Fibroblast of skin of scalp (primary cell): ENCODE measurements at places on chromosomes 12 and 14.
A peak's percentile ranks its signal among the peaks of the same experiment; 100 is the strongest.

DNA sequence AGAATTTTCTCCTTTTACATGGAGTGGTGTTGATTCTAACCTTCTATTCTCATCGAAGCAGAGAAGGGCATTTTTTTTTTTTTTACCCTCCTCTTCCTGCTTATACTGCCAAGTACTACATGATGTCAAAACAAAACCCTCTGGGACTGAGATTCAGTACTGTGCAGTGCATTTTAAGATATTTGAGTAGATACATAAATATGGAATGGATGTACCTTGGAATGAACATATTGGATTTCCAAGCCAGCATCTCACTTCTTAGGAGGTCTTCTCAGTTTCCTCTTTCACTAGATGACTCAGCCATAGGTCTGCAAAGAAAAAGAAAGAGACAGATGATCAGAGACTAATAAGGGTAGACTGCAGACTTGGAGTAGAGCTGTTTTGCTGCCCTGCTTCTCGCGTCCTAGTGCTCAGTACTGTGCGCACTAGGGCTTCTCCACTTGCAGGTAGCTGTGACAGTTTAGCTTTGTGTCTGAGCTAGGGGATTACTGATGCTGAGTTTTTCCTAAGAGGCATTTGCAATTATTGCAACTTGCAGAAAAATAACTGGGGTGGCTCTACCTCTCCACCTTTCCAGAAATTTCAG is 20.4 kb downstream of the TPH2 start:
- peak; percentile 48 for DNase-seq

DNA sequence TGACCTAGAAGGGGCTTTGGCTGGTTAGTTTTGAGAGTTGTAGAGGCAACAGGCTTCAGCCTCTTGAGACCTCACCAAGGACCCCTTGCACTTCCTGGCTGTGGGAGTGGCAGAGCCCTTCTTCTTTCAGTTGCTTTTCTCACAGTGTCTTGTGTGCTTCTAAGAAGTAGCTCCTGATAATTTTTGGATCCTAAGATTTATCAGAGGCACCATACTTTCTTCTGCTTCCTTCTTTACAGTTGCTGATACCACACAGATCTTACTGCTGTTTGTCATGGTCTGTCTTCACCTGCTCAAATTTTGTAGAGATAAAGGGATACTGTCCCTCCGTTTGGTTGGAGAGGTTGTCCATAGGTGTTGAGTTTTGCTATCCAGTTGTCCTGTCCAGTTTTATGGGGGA is 33.8 kb downstream of the VRK1 start:
- DNase-seq = no peak

DNA sequence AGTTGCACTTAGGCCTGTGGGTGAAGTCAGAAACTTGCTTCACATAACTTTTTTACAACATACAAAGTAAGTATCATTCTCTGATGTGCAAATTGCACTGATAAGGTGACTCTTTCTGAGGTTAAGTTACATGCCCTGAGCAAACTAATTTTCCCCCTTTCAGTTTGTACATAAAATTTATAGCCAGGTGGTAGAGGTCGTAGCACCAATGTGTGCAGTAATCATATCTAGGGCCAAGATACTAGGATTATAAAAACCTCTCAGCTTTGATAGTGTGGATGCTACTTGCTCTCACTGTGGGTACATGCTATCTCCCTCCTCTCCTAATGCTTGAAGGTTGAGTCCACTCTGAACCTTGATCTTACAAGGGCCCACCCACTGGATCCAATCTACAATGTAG is 130.7 kb upstream of the CPNE8 start:
- DNase-seq = no peak

DNA sequence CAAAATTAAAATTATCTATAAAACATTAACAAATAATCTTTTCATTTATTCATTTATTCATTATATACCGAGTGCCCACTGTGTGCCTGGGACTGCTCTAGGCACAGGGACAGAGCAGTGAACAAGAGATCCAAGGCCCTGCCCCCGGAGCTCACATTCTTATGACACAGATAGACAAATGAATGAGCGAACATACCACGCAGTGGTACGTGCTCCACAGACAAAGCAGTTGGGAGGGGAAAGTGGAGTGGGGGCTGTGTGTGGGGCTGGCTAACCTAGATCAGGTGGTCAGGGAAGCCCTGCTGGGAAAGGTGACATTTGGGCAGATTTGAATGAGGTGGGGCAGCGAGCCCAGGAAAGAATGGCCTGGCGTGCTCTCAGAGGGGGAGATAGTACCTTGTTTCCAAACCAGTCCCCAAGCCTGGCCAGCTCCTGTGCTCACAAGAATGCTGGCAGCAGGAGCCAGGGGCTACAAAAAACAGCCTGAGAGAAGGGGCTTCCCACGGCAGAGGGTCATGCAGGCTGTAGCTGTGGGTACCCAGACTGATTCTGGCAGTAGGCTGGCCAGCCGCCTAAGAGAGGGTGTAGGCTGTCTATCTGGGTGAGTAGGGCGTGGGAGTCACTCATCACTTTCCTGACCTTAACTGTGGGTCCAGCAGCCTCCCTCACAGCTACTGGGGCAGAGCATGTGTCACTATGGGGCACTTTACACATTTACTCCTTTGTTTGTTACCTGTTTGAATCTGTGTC is 57.8 kb upstream of the ACTN1 start:
- no peak for DNase-seq

DNA sequence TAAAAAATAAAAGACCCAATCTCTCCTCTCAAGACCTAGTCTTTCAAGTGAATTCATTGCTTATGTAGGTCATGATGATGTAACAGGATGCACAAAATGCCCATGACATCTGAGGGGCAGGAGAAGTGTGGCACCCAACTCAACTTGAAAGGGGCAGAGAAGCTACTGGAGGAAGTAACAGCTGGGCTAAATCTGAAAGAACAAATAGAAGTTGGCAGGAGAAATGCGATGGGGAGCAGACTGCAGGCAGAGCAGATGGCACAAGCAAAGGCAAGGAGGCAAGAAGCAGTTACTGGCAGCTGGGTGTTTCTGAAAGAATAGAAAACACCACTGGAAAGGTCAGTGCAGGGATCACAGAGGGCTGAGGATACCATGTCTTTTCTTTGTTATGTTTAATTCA is 14.6 kb downstream of the SLC38A4 start:
- DNase-seq = no peak

- DNase-seq = peak; percentile 48
Observed at GRCh38 chr12:24902511-24903328, 46.2 kb downstream of the BCAT1 start.

DNA sequence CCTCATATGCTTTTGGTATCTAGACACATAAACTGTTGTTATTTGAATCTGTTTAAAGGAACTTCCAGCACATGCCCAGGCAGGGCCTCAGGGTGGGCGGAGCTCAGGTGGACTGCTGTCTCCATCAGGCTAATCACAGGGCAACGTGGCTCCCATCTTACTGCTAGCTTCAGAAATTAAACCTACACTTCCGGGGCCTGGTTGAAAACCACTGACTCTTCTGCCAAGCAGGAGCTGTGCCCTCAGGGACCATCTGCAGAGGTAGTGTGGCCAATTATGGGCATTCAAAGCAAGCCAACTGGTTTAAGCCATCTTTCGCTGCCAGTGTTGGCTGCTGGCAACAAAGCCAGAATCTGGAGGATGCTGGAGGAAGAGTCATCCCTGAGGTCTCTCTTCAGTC is 97.5 kb downstream of the TMX1 start:
- DNase-seq = no peak

GRCh38 chr12:4084573-4084972 is 189.0 kb upstream of the CCND2 start:
- DNase-seq = no peak

- no peak for DNase-seq
Observed at GRCh38 chr14:36439766-36440165, 80.3 kb downstream of the NKX2-1 start.

DNA sequence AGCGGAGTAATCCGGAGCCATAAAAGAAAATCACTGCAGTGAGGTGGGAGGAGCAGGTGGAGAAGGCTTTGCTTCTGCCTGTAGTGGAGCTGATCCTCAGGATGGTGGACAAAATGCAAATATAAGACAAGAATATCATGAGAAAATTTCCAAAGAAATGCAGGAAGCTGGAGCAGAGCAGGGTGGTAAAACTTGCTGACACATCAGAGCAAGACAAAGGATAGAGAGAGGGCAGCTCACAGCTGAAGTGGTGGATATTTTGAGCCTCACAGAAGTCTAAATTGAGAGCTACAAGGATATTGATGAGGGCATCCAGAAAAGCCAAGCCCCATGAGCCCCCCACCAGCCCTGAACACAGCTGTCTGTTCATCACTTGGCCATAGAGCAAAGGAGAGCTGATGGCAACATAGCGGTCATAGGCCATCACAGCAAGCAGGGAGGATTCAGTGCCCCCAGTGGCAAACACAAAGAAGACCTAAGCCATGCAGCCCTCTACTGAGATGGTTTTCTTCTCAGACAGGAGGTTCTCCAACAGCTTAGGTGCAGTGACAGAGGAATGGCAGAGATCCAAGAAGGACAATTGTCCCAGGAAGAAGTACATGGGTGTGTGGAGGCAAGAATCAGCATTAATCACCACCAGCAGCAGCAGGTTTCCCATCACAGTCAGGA is 30.0 kb upstream of the ANP32D start:
- DNase-seq = no peak

GRCh38 chr14:80784820-80785219 is 156.7 kb downstream of the CEP128 start:
- DNase-seq = no peak

- DNase-seq = no peak
Observed at GRCh38 chr12:132492522-132492921, 2.6 kb downstream of the FBRSL1 start.

GRCh38 chr14:37598747-37599506 is 3.5 kb downstream of the TTC6 start:
- DNase-seq = no peak

DNA sequence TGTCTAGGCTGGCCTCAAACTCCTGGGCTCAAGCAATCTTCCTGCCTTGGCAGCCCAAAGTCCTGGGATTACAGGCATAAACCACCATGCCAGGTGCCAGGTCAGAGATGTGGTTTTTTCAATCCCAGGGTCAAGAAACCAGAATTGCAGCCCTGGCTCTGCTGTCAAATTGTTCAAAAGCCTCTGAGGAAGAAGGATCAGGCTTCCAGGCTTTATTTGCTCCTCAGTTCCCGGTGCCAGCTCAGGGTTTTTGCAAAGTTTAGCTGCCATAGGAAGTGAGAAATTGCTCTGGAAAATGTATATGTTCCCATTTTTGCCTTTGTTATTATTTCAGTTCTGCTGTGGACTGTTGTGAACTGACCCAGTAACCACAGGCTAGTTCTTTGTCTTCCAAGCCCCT is 28.7 kb downstream of the WNT5B start:
- DNase-seq = no peak

- peak; percentile 38 for DNase-seq
Observed at GRCh38 chr12:128449146-128449894, 182.3 kb downstream of the TMEM132C start.

DNA sequence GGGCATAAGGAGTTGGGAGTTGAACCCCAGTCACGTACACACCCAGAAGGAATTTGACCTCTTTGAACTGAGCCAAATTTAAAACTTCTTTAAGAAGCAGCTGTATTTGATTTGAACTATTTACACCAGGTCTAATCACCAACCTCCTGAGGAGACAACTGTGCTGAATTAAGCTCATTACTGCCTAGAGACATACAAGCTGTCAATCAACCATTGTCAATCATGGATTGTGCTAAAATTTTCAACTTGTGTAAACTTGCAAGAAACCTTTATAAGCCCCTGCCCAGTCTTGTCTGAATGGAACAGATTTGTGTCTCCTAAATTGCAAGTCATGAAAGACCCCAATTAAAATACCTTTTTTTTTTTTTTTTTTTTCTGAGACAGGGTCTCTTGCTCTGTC is 44.3 kb upstream of the RESF1 start:
- no peak for DNase-seq

- DNase-seq = no peak
Observed at GRCh38 chr14:89184952-89185351, 232.1 kb downstream of the FOXN3 start.

DNA sequence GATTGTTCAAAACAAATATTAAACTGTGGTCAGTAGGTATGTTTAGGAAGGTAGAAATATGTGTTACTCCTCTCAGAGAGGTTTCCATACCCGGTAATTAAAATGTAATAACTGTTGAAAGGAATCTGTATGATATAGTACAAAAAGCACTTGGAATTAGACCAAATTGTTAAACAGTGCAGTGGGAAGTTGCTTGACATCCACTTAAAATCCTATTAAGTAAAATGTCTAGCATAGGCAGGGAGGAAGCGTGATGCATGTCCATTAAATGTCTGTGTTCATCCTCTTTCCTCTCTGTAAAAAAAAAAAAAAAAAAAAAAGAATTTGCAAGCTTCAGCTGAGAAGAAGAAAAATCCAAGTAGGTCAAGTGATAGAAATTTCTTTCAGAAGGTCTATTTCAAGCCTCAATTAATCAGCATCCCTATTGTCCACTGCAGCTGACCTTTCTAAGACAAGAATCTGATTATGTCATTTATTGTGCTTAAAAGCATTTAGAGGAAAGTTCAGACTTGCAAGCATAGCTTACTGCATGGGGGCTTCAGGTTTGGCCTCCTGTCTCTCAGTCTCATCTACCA is 265.6 kb upstream of the RGS6 start:
- peak; percentile 57 for DNase-seq

DNA sequence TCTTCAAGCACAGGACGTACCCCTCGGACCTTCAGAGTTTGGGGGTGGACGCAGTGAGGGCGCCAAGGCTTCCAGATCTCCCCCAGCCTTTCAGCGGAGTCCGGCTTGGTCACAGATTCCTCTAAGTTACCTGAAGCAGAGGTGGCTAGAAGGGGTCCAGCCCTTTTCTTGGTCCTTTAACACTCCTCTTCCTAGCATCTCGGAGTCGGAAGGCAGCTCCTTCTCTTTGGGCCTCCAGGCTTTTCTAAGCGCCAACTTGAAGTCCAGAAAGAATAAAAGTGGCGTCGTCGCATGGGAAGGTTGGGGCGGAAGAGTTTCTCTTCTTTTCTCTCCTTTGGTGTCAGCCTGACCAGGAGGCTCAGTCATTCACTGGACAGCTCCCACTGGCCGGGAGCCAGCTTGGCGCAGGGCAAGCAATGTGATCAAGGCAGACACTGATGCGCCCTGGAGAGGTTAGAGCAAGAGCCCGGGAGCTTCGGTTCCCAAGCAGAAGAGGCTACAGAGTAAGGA is 9.6 kb downstream of the OR6S1 start:
- peak; percentile 70 for DNase-seq

- DNase-seq = no peak
Observed at GRCh38 chr14:71931492-71932228, 569 bp upstream of the RGS6 start.

- DNase-seq = no peak
Observed at GRCh38 chr12:12481631-12482030, 81.0 kb downstream of the DUSP16 start.

DNA sequence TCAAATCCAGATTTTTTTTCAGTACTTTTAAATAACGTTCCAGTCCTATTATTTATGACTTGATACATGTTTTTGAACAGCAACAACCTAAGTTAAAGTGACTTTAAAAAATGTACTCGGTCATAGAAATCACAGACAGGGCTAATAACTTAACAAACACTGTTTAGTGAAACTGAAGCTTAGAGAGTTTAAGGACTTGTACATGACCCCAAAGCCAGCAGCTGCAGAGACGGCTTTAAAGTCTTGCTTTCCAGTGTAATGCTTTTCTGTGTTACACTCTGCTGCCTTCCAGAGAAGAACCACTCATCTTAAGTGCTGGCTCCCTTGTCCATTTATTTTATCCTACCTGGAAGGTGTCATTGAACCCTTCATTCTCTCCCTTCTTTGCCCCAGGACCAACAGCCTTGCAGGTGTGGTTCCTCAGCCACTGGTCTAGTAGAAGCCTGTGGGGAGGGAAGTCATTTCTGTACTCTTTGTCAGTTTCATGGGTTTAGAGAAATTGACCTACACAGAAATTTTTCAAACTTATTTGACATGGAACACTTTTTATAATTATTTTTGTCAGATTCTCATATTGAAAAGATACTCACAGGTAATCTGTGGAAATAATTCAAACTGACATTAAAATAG is 60.9 kb downstream of the NAV3 start:
- no peak for DNase-seq

- peak; percentile 13 for DNase-seq
Observed at GRCh38 chr14:69014829-69015259, 35.7 kb upstream of the ACTN1 start.
